Smooth muscle cell of the brain vasculature (primary cell): ENCODE measurements at places on chromosomes 2 and 18.

DNA sequence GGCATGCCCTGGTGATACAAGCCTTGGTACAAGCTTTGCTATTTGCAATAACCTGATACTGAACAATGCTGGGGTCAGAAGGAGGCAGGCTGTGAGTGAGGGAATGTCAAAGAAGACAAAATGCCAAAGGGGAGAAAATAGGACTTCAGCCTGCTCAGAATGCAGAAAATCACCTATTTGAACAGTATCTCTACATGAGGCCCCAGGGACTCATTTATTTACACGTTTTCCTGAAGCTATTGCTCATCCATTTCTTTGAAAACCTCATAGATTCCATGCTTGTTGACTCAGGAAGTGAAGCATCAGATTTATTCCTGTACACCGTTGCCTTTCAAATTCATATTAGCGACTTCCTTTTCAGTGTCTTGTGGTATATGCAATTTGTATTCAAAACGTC is 69.4 kb upstream of the CBLN2 start:
- DNase-seq, result no peak

GRCh38 chr2:236646871-236647270 is 77.2 kb downstream of the ACKR3 start:
- DNase-seq, result no peak

GRCh38 chr18:715626-716025 is 3.2 kb upstream of the ENOSF1 start:
- DNase-seq, result no peak

GRCh38 chr2:33342171-33342570 is 134.3 kb upstream of the RASGRP3 start:
- no peak for DNase-seq

DNA sequence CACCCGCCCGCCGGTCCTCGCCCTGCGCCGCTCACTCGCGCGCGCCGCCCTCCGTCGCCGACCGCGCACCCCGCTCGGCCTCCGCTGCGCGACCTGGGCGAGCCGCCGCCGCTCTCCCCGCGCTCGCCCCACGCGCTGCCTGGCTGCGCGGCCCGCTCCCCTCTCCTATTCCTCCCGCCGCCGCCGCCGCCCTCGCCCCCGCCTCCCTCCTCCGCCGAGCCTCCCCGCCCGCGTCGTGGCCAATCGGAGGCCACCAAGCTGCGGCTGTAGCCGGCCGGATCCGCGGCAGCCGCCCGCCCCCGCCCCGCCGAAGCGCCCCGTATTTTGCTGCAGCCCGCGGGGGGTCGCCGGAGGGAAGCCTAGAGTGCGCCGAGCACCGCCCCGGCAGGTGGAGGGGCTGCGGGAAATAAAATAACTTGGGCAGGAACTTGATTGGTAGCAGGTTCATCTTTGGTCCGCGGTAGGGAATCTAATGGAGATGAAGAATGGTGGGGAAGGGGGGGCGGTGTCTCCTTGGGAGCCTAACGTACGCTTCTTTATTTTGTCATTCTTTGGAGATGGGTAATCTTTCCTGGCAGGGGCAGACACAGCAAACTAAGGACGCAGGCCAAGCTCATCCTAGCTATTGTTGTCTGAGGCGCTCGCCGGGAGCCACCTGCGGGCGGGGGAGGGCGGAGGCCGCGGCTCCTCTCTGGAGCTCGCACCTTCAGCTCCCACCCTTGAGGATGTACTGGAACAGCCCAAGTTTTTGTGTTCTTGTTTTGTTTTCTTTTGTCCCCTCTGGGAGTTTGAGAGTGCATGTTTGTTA is 1.1 kb upstream of the CDH2 start:
- no peak for DNase-seq

GRCh38 chr2:167943368-167943767 is 304.0 kb downstream of the STK39 start:
- no peak for DNase-seq

GRCh38 chr18:8520266-8520665 is 89.0 kb upstream of the RAB12 start:
- DNase-seq, result no peak

DNA sequence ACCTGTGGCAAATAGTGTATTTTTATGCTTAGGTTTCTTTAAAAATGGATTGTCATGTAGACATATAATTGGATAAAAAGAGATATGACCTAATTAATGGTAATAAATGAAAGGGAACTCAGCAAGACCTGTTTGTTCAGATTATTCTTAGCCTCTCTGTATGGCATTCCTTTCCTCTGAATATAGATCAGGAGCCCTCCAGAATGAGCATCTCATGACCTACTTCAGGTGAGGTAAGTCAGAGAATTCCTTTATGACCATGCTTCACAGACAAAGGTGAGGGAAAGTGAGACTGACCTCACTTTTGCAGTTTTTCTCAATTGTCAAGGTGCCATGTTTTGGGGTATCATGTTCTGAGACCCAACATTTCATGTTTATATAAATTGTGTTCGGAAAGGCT is 1744.3 kb upstream of the PIK3C3 start:
- DNase-seq, result no peak

- no peak for DNase-seq
Measured at GRCh38 chr2:174335254-174335987, 667 bp downstream of the SP9 start.

DNA sequence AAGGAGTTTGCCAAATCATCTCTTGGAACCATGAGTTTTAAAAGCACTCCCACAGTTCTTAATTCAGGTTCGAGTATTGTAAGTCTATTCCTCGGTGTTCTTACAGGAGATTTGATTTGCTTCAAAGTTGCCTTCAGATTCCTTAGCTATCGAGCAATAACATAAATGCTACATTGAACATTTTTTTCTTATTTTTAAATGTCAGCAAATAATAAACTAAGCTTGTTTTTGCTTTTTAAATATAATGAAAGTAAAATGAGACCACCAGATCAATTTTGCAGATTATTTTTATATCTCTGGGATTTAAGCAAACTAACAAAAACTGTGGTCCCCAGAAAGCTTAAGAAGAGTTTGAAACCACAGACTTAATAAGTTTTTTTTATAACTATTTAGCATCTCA is 195.5 kb downstream of the LNPK start:
- no peak for DNase-seq

- DNase-seq, result no peak
Measured at GRCh38 chr18:52343731-52344340, 3.8 kb downstream of the DCC start.

DNA sequence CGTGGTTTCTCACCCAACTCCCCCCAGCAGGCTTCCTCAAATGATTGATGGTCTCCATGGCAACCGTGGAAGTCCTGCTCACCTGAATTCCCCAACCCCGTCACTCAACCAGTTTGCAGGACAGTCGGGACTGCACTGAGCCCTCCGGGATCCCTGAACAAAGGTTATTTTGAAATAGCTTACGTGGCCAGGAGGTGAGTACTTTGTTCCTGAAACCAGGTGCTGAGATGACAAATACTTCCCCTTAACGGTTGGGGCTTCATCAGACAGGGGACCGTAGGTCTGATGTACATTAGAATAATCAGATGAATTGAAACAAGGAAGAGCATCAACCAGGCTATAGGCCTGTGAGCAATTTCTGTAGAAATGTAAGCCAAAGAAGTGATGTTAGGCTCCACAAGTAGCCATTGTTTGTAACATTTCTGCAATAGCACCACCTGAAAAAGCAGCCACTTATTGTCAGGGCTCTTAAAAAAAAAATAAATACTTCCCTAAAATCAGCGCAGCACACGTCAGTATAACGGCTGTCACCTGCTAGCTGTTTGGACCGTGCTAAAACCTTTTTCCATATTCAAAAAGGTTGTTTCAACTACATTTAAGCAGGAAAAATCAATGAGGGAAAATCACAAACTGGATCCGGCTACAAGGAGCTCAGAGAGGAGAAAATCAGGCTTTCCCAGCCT is 206.4 kb upstream of the ID2 start:
- DNase-seq, result no peak

DNA sequence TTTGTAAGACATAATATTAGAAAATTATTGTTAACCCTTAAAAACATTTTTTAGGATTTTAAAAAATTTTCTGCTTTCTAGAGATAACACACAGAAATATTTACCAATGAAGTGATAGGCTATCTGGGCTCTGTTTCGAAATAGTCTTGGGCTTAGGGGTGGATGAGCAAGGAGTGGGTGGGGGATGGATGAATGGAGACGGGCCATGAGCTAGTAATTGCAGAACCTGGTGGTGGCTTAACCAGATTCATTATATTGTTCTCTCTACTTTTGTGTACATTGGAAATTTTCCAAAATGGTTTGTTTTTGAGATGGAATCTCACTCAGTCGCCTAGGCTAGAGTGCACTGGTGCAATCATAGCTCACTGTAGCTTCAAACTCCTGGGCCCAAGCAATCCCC is 89.6 kb downstream of the TCF7L1 start:
- no peak for DNase-seq

DNA sequence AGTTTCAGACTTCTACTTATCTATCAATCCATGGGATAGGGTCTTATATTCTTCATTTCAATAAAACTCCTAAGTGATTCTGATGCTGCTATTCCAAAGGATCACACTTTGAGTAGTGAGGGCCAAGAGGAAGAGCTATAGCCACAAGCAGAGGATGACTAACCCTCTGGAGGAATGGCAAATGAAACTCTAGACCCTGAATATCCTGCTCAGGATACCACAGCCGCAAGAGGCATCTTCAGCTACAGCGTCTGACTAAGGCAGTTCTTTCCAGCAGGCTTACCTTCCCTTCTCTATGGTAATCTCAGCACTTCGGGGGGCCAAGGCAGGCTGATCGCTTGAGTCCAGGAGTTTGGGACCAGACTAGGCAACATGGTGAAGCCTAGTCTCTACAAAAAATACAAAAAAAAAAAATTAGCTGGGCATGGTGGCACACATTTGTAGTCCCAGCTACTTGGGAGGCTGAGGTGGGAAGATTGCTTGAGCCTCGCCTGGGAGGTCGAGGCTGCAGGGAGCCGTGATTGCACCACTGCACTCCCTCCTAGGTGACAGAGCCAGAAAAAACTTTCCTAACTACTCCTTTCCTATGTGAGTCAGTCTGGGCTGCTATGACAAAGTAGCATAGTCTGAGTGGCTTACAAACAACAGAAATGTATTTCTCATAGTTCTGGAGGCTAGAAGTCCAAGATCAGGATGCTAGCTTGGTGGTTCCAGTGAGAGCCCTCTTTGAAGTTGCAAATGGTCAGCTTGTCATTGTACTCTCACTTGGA is 371.9 kb downstream of the IRS1 start:
- peak; percentile 61 for DNase-seq

GRCh38 chr18:12777500-12777944 is 74.7 kb downstream of the PSMG2 start:
- DNase-seq, result no peak

GRCh38 chr2:239078128-239078924 is 230.4 kb downstream of the TWIST2 start:
- no peak for DNase-seq

DNA sequence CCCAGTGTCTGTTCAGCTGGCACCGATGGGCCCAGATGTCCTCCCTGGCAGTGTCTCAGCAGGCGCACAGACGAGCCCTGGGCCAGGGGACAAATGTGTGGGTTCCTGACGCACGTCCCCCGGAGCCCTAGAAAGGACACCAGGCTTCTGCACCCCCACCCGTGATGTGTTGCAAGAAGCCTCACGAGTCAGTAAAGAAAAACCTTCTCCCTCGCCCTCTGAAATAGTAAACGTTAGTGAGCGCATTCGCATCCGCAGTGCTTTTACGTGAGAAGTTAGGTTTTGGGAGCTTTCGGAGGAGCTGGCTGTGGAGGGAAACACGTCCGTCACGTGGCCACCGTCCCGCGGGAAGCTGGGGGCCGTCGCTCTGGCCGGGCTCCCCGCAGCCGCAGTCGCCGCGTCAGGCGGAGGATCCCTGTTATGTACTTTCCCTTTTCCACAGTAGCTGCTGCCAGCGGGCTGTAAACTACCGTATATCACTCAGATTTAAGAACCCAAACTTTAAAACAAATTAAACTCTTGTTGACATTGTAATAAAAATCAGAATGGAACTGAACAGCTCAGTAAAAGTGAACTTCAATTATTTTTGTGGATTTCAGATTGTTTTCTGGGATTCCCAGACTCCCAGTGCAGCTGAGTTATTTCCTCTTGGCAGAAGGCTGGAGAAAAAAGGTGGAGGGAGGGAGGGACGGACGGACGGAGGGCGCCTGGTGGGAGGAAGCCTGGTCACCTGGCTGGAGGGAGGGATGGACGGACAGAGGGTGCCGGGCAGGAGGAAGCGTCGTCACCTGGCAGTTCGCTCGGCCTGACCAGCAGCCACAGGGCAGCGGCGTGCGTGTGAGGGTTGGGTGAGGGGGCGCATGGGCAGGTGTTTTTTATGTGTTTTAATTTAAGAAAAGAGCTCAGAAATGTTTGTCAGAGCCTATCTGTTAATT is 112.1 kb downstream of the NFATC1 start:
- no peak for DNase-seq

DNA sequence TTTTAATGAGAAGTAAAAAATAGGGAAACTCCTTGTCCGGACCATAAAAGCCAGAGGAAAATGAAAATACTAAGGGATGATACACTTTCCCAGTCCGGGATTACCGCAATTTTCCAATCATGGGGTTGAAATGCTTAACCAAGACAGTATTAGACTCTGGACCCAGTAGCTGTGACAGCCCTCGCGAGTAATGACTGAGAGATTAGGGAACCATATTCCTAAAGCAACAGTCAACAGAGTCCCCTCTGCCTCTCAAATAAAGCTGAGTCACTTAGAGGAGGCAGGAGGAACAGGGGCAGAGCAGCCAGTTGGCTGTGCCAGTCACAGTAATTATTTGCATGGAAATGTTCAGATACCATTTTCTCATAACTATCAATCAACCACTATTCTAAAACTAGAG is 34.8 kb downstream of the GPATCH11 start:
- DNase-seq, result no peak

GRCh38 chr2:217301142-217301925 is 441.5 kb upstream of the TNP1 start:
- no peak for DNase-seq

DNA sequence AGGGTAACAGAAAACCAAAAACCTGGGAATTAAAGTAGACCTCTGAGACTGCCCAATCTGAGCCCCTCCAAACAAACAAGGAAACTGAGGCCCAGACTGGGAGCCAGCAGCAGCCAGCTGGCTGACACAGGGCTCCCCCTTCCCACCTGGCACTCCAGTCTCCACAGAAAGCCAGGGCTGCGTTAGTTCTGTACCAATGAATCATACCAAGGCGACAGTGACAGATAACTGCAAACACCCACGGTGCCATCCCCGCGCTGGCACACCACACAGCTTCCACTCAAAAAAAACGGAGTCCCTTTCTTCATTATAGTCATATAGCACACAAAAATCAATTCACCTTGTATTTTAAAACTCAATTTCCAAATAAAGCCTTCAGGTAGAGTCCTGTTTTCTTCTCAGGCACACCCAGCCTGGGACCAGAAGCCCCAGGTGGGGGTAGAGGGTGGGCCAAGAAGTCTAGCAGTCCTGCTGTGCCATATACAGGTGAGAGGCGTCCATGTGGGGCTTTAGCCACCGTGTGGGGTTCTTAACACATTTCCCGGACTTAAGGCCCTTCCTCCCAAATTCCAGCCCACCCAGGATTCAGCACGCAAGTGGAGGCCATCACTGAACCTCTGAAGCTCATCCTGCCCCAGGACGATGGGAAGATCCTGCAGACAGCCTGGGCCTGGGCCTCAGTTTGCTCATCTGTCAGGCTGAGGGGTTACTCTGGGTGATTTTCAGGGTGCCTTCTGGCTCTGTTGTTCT is 1.2 kb downstream of the PER2 start:
- no peak for DNase-seq
